ENCODE measurements at places on chromosomes 2 and 18. TPM values are rescaled to one million over a fixed set of nuclear protein-coding genes. Genes with fewer than 3 reads are reported as not detected.

Gene ANKAR
- total RNA-seq = 11.0 TPM

Gene TMEM200C
- under 0.01 TPM for total RNA-seq

Gene CDH19
- total RNA-seq = 40.6 TPM

Gene SGPP2
- 1.8 TPM for total RNA-seq

Gene C2orf80
- total RNA-seq = not detected

Gene VWA3B
- total RNA-seq = not detected

Gene CRYGD
- not detected for total RNA-seq

Gene TMEM17
- total RNA-seq = 0.22 TPM

Gene TUBA4B
- total RNA-seq = not detected

Gene SERPINB5
- total RNA-seq = 11.5 TPM

Gene NAT8
- not detected for total RNA-seq

Gene UGT1A4
- total RNA-seq = 0.13 TPM

Gene TCF23
- total RNA-seq = not detected

Gene MAP4K3
- total RNA-seq = 49.4 TPM

Gene MSH2
- 5.7 TPM for total RNA-seq
